CD4-positive, alpha-beta T cell treated with Interleukin-21 for 1 hour (primary cell): ENCODE measurements at places on chromosomes 1 and 21.

DNA sequence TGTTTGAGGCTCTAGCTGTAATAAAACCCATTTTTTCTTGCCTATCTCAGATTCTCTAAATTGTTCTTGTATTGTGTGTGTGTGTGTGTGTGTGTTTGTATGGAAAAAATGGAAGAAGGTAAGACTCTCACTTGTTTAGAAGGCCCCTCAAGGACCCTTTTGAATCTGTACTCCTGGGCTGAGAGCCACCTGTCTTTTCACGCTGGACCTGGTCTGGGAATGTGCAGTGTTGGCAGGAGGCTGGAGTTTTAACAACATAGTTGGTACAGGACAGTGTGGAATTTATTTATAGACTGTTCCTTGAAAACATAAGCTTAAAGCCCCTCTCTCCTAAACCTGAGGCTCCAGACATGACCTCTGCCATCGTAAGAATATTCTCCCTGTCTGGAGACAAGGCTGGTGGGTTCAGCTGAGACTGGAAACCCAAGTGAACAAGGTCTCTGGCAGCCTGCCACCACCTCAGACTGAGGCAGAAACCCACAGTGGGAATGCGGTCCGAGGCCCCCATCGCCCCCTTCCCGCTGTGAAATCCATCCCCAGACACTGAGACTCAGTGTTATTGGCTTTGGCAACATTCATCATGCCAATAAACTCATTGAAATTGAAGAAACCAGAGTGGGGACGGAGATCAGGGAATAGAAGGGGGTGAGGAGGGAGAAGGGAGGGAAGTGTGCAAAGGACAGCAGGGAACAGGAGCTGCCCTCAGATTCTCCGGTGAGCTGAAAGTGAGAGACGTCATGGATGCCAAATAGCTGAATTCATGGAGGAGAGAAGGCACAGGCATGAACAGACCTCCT, 24.6 kb upstream of the PLXNA2 start:
- DNase-seq, result no peak

- DNase-seq, result no peak
Measured at GRCh38 chr1:905811-906599, 17.7 kb upstream of the SAMD11 start.

- DNase-seq, result peak; percentile 62
Measured at GRCh38 chr1:16235944-16236510, 956 bp downstream of the CPLANE2 start.

DNA sequence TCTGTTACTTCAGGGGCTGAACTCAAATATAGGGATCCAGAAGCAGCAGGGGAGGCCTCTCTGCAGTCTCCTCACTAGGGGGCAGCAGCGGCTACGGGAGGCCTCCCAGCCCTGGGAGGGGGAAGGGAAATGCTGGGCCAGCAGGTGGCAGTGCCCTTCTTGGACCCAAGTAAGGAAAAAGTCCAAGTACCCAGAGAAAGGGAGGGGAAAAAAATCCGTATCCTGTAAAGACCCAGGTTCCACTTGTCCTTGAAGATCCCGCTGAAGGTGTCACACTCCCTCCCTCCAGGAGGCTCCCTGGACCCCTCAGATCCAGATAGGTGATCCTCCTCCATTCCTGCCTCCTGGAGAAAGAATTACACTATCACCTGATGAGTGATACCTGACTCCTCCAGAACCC, 14.1 kb upstream of the NUAK2 start:
- DNase-seq, result peak; percentile 80

DNA sequence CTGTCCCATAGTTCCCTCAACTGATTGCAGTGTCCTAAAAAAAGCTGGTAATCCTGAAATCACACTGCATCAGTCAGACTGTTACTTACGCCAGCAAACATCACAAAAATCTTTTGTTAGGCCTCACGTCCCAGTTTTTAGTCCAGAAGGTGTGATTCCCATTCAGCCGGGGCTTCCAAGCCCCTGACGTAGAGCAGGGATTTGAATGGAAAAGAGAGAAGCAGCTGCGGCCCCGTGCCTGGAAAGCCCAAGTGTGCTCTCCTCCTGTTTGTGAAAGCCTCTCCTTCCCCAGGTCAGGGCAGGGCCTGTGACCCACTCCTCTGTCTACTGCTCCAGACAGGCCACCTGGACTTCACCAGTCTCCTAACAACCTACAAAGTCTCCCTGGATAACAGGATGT, 20.7 kb downstream of the KCNA10 start:
- no peak for DNase-seq

DNA sequence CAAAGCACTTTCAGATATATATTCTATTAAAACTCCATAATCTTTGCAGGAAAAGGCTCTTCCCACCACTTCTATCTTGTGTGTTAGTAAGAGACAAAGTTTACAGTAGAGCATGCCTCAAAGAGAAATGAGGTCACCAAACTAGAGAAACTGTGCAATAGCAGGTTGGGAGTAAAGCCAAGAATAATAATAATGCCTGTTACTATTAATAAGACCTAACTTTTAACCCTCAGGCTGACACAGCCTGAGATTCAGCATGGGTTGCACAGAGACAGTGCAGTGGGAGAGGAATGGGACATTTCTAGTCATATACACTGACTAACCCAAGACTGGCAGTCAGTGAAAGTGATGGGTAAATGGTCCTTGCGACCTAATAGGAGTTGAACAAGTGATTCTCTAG, 320.2 kb upstream of the NFIA start:
- DNase-seq, result no peak

GRCh38 chr1:82388679-82389078, 587.9 kb downstream of the ADGRL2 start:
- no peak for DNase-seq
